H4 (cell line): ENCODE measurements at places on chromosomes 3 and 15. TPM values are rescaled to one million over a fixed set of nuclear protein-coding genes. Genes with fewer than 3 reads are reported as not detected.

GRCh38 chr3:171851660-171852058 is 8.5 kb downstream of the TMEM212 start:
- no peak for DNase-seq

GRCh38 chr3:187880851-187881250 is 135.6 kb upstream of the BCL6 start:
- no peak for DNase-seq

DNA sequence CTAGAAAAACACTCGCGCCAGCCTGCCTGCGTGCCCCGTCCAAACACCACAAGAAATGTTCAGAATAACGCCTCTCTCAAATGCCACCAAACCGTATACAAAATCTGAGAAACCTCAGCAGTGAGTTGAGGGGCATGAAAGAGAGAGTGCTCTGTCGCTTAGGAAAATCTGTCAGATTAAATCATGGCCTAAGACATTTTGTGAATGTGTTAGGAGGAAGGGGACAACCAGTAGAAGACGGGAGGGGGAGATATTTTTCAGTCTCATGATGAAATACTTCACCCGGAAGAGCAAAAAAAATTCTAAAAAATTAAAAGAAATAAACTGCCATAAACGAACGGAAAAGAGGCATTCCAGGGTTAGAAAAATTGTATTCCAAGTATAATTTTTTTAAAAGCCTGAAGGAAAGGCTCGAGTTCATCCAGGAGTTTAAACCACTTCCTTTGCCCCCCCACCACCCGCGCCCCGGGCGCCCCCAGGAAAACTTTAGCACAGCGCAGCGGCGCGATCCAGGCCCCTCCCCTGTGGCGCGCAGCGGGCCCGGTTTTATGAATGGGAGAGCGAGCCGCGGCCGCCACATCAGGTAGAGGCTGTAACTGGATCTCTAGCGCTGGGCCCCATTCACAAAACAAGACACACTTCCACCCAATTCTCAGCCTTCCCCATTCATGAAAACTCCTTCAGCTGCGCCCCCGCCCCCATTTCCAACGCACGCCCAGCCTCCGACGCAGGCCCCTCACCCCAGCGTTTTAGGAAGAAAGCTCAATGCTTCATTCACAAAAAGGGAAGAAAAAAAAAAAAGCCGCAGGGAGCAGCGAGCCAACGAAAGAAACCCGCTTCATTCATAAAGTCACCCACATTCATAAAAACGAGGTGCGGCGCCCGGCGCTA is 1.4 kb downstream of the ETV5 start:
- DNase-seq = peak; percentile 80

DNA sequence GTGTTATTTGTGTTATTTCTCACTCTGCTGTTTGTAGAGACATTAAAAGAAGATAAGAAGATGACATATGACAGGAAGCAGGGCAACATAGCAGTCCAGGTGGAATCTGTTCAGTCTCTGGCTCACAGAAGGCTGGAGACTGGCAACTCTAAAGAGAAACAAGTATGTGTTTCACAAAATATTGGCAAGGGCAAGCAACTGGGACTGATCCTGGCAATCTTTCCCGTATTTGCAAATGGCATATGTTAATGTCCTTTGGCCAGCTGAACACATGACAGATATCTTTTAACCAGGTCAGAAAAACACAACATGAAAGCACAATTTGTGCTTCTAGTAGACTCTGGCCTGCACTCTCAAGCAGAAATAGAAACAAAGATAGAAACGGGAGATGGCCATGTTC is 1354.1 kb upstream of the EPHA6 start:
- DNase-seq = no peak

The ZNF501 gene
- total RNA-seq = 1.7 and 1.9 TPM in 2 replicates

The AGBL1 gene
- total RNA-seq = not detected in 2 replicates
